Tibial nerve (tissue), 4 donors: ENCODE measurements at places on chromosomes 2 and 18. TPM values are rescaled to one million over a fixed set of nuclear protein-coding genes. Genes with fewer than 3 reads are reported as not detected.

ZNF236 gene
- total RNA-seq: 21.0 TPM

INHA gene
- total RNA-seq: 1.1 TPM

RND3 gene
- 28.4 TPM for total RNA-seq

REG3G gene
- not detected for total RNA-seq
